ENCODE measurements at places on chromosomes 3 and 15.
A peak's percentile ranks its signal among the peaks of the same experiment; 100 is the strongest.

DNA sequence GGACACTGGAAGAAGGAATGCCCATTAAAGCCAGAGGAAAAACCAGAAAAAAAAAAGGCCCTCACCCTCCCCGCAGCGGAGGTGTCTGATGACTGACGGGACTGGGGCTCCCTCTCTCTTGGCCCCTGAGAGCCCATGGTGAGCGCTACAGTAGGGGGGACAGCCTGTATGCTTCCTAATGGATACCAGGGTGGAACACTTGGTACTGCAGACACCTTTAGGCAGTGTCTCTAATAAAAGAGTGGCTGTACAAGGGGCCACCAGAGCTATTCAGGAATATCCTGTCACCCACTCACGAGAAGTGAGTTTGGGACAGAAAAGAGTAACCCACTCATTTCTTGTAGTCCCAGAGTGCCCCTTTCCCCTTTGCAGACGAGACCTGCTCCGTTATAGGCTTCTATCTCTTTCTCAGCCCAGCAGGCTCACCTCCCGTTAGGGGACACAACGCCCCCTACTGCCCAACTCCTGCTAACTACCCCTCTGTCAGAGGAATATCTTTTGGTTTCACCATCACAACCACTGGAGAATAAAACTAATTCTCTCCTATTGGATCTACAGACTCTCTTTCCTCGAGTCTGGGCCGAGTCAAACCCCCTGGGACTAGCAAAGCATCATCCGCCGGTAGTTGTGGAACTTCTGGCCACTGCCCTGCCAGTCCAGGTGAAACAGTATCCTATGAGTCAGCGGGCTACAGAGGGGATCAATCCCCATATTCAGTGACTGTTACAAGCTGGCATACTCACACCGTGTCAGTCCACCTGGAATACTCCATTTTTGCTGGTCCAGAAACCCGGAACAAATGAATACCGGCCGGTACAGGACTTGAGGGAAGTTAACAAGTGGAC lies 40.8 kb downstream of the ZBTB11 start:
- peak; percentile 19 for DNase-seq

DNA sequence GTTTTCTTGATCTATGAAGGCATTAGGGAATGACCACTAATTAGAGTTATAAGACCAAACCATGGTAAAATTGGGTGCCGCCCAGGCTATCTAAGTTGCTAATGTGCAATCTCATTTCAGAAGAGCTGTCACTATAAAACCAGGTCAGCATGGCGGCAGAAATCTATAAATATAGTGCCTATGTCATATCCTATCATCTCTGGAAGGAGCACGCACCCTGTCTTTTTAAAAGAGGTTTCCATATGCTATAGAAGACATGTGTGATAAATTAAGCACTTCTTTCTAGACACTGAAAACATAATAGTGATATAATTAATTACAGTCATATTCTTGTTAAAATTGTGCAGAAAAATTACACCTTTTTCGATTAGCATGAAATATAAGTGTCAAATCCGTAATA lies 152.0 kb upstream of the MDFIC2 start:
- no peak for DNase-seq

DNA sequence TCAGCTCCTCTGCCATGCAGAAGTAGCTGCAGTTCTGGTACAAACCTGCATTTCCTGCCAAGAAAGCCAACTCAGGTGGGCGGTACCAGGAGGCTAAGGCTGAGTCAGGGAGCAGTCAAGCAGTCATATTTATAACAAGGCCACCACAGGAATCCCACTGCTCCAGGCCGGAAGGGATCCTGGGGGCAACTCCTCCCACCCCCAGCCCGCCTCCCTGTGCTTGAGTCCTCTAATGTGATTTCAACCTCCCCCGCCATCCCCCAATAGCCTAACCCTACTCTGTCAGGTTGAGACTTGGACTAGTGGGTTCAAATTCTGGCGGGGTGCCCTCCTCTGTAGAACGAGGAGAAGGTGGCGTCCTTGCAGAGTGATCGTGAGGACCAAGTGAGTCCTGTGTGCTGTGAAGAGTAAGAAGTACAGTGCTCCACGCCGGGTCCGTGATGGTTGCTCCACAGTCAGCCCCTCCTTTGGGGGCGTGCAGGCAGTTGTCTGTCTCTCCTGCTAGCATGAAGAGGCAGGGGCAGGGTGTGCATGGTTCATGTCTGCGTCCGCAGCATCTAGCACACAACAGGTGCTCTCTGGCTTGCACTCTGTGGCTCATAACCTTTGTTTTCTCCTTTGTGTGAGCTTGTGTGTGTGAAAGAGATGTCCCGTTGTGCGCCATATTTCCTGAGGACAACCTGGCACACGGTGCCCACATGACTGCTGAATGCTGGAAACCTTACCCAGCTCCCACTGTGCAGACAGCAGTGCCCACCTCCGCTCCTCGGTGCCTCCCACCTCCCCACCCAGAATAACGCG lies 78.3 kb downstream of the SMAD6 start:
- DNase-seq: no peak

GRCh38 chr3:124793054-124793739 lies 62.9 kb downstream of the UMPS start:
- DNase-seq: no peak

DNA sequence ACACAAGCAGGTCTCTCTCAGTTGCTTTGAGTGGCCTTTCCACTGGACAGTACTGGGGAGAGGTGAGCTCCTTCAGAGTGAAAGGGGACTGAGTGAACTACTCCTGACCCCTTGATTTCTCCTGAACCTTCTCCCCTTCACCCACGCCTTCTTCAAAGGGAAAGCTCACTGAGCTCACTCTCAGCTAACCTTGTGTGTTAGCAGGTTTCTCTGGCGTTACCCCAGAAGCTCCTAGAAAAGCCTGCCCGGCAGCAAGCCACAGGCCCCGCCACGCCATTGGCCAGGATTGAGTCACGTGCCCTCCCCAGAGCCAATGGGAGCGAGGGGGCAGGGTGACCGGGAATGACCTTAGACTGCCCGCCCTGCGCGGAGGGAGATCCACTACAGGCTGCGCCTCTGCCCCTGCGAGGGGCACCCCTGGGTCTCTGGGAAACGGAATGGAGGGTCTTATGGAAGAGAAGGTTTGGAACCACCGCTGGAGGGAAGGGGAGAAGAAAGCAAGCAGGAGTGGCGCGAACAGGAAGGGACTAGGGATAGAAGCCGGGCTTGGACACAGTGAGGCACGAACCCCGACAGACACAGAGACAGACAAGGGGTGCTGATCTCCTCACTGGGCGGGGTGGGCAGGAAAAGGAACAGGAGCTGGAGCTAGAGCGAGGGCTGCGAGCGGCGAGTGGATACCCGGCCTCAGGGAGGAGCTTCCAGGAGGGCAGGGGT lies 17.4 kb upstream of the CLK3 start:
- peak; percentile 52 for DNase-seq

Data from GM12864 (cell line).